CD8-positive, alpha-beta memory T cell (primary cell): ENCODE measurements at places on chromosomes 7 and 10. TPM values are rescaled to one million over a fixed set of nuclear protein-coding genes. Genes with fewer than 3 reads are reported as not detected.

RARRES2 gene
- total RNA-seq = not detected

- DNase-seq = no peak
Observed at GRCh38 chr10:44292390-44293002, 92.4 kb downstream of the CXCL12 start.

- no peak for DNase-seq
Observed at GRCh38 chr7:127818306-127818705, 166.3 kb downstream of the SND1 start.

CLCN1 gene
- 0.11 TPM for total RNA-seq

- DNase-seq = no peak
Observed at GRCh38 chr10:132417257-132417910, 20.4 kb downstream of the PWWP2B start.

- no peak for DNase-seq
Observed at GRCh38 chr7:34133983-34134782, 228.8 kb downstream of the BMPER start.

GRCh38 chr7:154902600-154903082 lies 100.3 kb downstream of the PAXIP1 start:
- DNase-seq = no peak
